Stimulated activated CD4-positive, alpha-beta T cell treated with anti-CD3 and anti-CD28 coated beads, Interleukin-15, amount 100 ng/mL, for 1 hour (primary cell): ENCODE measurements at places on chromosomes 7 and 10.

DNA sequence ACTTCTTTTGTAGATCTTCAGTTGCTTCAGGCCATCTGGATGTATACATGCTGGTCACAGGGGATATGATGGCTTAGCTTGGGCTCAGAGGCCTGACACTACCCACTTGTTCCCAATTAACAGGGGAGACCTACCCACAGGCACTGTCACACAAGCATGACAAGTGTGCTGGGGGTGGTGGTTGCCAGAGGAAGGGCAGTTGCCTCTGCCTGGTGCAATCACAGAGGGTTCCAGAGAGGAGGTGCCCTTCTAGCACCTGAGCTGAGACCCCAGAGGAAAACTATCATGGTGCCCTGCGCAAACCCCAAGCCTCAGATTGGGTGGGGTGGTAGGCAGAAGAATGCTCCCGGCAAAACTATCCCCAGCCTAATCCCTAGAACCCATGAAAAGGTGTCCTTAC, 65.6 kb upstream of the NANOS1 start:
- DNase-seq = no peak

- DNase-seq = no peak
Measured at GRCh38 chr7:55348502-55348901, 16.6 kb upstream of the LANCL2 start.

GRCh38 chr7:1440620-1441019, 18.6 kb downstream of the MICALL2 start:
- no peak for DNase-seq

- DNase-seq = no peak
Measured at GRCh38 chr10:112498806-112499205, 51.8 kb downstream of the VTI1A start.

- no peak for DNase-seq
Measured at GRCh38 chr10:122213766-122214165, 57.3 kb upstream of the BTBD16 start.

DNA sequence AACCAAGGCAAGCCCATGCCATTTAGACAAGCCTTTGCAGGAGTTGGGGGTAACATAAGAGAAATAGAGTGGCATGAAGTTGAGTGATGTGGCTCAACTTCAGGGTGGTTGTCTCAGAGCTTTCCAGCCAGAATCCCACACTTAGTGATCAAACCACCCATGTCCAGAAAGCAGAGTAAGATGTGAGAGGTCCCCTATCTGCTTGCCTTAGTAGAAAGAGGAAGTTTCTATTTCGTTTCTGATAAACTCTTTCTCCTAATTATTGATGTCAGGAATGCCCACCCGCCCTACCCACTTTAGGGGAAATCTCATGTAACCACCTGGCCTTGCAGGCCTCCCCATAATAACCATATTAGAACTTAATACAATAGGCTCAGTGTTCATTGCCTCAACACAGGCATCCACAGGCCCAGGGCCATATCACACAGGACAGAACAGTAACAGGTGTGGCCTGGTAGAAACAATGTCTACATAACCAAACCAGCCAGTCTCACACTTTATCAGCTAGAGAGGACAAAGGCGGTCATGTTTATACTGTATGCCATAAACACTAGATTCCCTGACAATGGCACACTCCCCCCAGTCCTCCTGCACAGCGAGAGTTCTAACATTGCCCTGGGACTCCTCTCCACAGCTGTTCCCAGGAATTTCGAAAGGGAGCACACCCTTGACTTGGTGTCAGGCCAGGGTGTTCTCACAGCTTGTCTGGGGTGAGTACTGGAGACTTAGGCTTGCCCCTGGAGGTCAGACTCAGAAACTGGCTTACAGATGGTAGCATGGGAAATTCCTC, 364.4 kb downstream of the CXCL12 start:
- no peak for DNase-seq

DNA sequence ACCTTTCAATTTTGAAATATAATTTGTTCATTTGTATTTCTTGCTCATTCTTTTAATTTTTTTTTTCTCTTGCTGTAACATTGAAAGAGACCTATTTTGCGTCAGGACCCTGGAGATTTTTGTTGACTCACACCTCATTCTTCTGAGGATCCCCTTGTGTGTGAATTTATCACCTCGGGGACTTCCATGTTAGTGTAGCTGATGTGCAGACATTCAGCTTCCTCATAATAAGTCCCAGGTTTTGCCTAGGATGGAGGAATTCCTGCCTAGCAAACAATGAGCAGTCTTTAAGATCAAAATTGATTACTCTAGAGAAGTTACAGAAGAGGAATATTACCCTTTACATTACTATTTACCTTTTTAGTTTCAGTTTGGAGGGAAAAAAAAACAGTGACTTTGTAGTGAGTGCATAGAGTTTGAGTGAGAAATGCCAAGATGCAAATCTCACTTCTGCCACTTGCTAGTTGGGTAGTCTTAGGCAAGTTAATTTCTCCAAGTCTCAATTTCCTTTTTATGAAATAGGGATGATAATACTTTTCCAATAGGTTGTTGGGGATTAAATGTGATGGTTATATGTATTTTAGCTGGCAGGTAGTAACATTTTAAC, 14.3 kb downstream of the TES start:
- no peak for DNase-seq

DNA sequence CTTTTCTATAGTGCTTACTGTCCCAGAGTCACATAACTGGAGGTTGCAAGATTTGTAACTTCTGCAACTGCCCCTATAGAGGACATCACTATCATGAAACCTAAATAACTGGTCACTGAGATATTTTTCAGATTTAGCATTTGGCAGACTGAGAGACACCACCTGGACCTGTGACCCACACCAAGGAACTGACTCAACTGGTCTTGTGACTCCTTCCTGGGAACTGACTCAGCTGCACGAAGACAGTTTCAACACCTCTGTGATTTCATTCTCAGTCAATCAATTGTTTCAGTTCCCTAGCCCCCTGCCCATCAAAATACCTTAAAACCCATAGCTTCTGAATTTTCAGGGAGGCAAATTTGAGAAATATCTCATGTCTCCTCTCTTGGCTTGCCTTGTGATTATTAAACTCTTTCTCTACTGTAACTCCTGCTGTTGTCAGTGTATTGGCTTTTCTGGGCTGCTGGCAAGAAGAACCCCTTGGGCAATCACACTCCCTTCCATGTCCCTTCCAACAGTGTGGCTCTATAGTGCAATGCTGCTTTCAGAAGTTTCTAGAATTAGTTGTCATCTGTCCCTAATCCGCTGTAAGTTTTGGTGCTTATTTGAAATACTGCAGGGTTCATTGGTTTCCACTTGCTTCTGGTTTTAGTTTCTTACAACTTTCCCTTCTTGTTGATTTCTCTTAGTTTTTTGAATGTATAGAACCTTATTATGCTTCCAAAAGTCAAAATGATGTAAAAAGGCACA, 127.8 kb upstream of the ADCY1 start:
- no peak for DNase-seq

- no peak for DNase-seq
Measured at GRCh38 chr7:129122751-129123509, 21.6 kb upstream of the TSPAN33 start.

- DNase-seq = no peak
Measured at GRCh38 chr7:22316914-22317313, 40.0 kb downstream of the RAPGEF5 start.

DNA sequence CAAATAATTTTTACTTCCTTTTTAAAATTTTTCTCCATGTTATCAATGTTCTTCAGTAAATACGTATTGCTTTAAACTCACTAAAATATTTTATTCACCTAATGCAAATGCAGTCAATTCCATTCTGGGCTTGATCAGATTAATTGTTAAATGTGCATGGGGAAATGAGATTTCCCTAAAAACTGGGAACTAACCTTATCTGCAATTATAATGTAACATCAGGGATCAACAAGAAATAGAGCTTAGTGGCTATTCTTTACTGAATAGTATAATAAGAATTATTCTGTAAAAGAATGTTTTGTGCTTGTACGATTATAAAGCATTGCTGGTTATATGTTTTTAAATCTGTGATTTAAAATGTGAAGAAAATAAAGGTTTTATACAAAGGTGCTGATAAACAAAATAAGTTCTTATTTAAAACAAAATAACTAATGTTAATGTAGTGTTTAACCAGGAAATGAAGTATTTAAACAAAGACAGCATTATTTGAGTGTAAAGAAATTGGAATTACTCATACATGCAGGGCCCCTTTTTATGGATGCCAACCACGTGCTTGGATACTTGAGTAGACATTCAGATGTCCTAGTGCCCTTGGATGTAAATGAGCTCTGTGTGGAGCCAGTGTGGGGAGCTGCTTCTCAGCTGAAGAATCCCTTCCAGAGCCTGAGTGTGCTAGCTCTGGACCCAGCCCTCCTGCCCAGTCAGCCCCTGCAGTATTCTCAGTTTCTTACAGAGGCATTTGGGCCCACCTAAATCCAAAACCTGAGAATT, 84.2 kb downstream of the REEP3 start:
- DNase-seq = no peak

DNA sequence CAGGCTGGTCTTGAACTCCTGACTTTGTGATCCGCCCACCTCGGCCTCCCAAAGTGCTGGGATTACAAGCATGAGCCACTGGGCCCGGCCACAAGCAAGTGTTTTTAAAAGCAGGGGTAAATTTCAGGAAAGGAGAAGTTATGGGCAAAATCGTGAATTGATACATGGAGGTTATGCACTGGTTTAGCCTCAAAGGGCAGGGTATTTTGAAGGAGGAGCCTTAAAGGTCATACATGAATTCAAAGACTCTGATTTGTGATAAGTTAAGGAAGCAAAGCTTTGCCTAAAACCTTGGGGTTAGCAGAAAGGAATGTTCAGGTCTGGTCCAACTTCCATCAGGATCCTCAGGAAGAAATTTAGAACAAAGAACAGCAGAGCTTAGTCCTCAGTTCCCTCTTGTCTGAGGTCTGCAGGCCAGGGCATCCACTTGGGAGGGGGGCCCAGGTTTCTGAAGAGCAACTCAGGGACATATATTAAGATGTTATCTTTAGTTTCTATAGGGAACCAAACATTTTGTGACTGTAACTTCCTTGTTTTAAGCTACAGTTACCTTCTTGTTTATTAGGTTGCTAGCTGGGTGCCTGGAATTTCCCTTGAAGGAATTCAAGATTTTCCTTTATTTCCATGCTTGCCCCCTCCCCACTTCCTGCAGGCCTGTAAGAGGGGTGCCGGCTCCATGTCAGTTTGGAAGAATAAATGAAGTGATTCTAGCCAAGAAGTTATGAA, 2.8 kb upstream of the REPIN1 start:
- DNase-seq = no peak

- DNase-seq = no peak
Measured at GRCh38 chr7:47327698-47328391, 254.1 kb downstream of the TNS3 start.

DNA sequence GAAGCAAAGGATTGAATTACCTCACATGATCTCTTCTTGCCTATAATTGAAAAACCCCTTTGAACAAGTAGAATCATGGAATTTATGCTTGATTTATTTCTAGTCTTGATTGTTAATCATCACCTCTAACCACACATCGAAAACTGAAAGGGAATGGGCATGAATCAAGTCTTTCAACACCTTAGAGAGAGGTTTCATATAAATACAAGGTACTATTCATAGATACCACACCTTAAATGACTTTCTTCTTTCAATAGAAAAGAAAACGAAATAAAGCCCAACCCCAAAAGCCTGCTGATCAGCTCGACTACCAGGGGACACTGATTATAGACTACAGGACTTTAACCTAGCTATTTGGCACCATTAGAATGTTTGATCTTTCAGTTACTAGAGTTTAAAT, 128.6 kb upstream of the PTPRZ1 start:
- DNase-seq = no peak

- DNase-seq = no peak
Measured at GRCh38 chr10:122336332-122336731, 38.2 kb upstream of the PLEKHA1 start.
